ENCODE measurements at places on chromosomes 4 and X.

DNA sequence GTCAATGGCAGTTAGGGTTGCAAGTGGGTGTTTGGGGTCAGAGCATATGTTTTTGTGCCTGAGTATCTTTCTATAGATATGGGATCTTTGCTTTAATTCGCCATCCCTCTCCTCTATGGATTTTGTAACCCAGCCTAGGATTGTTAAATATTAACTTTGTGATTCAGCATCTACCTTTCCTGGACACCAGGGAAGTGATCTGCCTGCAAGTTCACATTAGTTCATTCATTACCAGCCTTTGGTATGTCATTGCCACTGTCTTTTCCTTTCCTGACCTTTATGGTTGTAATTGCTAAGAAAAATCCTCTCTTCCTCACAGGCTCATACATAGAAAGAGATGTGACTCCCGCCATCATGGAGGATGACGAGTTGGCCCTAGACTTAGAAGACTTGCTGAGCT lies 73.8 kb downstream of the KIT start:
- DNase-seq: no peak

DNA sequence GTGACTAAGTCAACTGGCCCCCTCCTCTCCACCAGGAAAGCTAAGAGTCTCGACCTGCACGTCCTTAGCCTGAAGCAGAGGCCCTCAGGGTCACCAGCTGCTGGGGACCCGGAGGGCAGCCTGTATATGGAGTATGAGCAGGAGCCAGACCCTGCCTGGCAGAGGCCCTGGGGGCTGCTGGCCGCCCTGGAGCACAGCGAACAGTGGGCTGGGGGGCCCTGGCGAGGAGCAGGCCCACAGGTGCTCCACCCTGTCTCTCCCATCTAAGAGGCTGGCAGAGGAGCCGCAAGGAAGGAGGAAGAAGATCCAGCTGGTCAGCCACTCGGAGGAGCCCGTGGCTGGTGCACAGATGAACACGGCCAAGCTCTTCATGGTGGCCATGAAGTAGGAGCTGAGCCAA lies 61.2 kb downstream of the ALPK1 start:
- no peak for DNase-seq

DNA sequence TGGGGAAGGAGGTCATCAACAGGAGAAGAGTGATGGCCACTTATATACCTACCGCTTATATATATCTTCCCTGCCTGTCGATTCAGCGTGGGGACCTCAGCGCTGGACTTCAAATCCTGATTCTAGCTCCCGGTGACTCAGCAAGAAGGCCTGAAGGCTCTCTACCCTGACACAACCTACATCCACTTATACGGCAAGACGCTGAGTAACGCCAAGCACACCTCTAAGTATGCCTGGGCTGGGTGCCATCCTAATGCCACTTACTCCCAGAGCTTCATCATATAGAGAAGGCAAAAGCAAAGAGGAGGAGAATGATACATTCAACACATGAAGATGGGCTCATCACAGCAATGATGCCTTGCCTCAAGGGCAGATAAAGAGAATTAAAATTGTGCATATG lies 198.3 kb downstream of the CHIC2 start:
- DNase-seq: no peak

DNA sequence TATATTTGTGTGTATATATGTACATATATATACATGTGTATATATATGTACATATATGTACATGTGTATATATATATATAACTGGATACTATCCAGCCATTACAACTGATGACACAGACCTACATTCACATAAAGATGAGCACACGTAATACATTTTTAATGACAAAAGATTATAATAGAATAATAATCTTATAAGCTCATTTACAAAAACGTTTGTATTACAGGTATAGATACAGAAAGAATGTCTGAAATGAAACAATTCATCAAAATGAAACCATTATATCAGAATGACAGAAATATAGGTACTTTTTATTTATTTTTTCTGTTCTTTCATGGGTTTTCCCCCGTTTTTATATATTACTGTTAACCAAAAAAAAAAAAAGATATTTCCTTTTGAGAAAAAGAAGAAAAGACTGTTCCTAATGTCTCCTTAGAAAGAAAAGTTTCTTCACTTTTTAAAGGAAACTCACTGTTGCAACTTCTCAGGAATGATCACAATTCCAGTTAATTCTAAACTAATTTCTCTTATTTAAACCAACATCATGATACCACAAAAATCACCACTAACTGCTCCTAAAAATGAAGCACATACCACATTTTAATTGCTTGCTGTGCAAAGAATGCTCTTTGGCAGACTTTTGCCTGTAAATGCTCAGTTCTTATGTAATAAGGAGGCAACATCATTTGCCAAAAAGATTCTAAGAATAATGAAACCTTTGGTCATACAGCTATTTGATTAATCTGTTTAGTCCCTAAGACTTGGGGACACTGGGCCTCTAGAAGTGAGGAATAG lies 18.9 kb downstream of the LEF1 start:
- no peak for DNase-seq

All from activated CD8-positive, alpha-beta memory T cell treated with anti-CD3 and anti-CD28 coated beads for 48 hours (primary cell).